ENCODE measurements at places on chromosomes 11 and 22.

DNA sequence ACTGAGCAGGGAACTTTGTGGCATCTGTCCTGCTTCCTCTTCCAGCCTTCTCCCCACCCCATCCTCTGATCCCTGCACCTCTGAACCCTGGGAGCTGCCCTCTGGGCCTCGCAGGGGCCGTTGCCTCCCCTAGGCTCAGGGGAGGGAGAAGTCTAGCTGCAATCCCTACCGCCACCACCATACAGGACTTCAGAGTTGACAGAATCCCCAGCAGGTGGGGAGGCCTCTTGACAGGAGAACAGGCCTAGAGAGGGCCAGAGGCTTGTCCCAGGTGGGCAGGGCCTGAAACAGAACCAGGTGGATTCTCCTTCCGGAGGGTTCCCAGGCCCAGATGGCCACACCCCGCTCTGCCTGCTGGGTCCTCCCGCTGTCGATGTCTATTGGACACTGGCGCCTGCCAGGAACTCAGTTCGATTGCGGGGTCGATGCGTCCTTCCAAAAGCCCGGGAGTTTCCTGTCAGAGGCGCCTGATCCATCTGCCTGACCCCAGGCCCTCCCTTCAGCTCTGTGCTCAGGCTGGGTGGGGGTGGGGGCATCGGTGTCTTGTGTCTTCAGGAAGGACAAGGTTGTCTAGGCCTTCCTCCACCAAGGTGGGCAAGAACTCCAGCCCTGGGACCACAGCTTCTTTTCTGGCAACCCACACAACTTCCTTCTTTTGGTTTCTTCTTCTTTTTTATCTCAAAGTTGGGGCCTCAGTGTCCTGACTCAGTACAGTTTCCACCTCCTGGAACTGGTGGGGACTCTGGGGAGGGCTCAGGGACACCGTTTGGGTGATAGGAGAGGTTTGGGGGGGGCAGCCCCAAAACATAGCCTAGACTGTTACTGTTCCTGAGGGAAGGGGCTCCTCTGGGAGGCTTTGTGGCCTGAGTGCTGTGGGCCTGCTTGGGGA lies 6.4 kb downstream of the STARD10 start:
- no peak for DNase-seq

GRCh38 chr11:117011541-117011898 lies 86.7 kb downstream of the SIK3 start:
- no peak for DNase-seq

GRCh38 chr11:63042596-63042995 lies 27.0 kb upstream of the SLC22A8 start:
- no peak for DNase-seq

DNA sequence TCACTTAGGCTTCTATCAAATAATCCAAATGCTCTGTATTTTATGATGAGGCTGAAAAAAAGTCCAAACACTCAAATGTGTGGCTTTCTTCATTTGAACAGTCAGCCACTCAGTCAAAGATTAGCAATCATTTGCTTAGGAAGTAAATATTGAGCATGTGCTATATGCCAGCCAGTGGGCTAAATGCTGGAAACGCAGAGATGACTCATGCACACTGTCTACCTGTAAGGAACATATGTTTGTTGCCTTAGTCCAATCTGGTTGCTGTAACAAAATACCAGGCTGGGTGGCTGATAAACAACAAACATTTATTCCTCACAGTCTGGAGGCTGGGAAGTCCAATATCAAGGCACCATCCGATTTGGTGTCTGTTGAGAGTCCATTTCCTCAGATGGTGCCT lies 617.3 kb downstream of the NTM start:
- no peak for DNase-seq

Measured in breast epithelium (tissue), 4 donors.